CD4-positive, alpha-beta T cell treated with Interleukin-6 at 100 ng/mL for 8 hours (primary cell): ENCODE measurements at places on chromosomes 12 and 14.

GRCh38 chr14:53824061-53824460 is 132.6 kb downstream of the BMP4 start:
- DNase-seq: no peak

DNA sequence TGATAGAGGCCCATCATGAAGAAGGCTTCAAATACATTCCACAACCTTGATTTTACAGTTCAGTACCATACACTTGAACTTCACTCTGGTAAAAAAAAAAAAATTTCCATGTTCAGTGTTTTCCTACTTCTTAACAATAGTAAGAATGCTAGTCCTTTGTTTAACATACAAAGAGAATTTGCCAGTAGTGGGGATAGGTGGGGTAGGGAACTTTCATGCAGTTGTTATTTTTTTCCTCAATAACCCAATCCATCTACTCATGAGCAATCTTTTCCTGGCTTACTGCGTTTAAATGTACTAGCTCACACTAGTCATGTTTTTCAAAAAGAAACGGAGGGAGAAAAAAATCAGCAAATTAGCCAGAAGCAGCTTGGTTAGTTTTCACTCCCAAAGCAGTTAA is 206.1 kb downstream of the PRKD1 start:
- no peak for DNase-seq

DNA sequence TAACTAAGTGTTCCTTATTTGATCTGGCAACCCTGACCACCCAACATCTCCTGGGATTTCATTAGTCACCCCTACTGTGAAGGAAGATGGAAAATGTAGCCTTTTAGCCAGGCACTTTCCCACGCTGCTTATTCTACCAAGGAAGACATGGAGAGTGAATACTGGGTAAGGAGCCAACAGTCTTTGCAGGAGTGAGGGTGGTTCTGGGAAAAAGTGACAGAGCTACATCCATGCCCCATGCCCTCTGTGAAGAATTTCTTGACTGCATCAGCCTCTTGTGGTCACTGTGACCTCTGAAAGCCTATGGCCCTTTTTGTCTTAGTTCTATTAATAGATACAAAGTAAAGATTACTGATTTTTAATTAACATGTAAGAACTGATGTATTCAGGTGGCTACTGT is 196.0 kb upstream of the EEA1 start:
- DNase-seq: no peak

GRCh38 chr12:58896278-58896677 is 24.0 kb downstream of the LRIG3 start:
- no peak for DNase-seq

DNA sequence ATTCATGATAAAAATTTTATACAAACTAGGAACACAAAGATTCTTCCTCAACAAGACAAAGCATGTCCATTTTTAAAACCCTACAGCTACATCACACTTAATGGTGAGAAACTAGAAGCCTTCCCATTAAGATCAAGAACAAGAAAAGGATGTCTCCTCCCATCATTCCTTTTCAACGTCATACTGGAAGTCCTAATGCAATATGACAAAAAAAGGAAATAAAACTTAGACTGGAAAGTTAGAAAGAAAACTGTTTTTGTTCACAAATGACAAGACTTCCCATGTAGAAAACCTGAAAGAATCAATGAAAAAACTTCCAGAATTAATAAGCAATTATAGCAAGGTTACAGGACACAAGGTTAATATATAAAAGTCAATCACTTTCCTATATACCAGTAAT is 82.5 kb downstream of the NUMB start:
- no peak for DNase-seq

DNA sequence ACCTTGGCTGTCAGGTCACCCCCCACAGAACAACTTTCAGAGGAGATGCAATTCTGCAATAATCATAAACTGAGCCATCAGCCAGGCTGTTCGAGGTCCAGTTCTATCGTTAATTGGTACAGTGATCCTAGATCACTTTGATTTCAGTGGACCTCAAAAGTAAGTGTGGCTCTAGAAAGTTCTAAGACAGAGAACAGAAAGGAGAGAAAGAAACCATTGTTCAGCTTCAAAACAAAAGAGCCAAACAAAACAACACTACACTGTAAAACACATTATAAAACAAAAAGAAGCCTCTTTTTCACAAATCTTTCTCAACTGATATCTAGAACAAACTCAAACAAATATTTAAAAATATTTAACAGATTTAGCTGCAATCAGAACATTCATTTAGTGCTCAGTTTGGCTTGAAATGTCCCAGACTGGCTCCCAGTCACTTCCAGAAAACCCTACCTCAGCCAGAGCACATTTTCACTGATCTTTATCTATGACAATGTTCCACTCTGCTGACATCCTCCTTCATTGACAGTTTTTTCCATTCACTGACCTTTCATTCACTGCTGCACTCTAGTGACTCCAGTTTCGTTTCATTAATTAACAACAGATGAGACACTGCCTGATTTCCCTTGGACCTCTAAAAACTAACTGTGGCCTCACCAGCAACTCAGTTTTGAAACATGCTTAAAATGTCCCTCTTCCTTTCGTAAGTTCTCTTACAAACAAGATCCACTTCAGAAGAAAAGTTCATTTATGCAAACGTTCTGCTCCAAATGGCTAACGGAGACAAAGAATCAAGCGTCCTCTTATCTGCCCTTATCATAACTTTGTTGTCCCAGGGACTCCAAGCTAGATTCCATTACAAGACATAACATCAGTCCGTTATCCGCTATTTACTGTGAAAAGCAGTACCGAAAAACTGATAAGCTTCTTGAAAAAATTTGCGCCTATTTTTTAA is 56.8 kb downstream of the DUSP16 start:
- DNase-seq: peak; percentile 20

GRCh38 chr14:67285876-67286452 is 44.7 kb downstream of the PALS1 start:
- DNase-seq: no peak

GRCh38 chr14:102210421-102211042 is 70.8 kb downstream of the WDR20 start:
- no peak for DNase-seq

DNA sequence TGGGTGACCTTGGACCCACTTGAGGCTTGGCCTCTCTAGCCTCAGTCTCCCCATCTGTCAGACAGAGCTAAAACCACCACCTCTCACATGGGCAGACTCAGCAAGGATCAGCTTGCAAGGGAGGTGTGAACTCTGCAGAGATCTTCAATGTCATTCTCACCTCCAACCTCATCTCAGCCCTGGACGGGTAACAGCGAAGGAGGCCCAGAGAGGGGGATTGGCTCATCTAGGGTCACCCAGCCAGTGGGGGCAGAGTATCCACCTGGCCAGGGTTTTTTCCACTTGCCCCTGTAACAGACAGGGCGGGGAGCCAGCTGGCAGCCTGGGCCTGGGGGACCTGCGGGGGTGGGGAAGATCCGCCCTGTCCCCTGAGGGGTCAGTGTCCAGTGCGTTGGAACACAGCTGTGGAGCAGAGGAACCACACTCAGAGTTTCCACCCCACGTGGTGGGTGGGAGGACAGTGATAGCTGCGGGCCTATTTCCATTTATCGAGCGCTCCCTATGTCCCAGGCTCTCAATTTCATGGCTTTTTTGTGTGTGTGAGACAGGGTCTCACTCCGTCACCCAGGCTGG is 27.4 kb downstream of the DTX1 start:
- no peak for DNase-seq

DNA sequence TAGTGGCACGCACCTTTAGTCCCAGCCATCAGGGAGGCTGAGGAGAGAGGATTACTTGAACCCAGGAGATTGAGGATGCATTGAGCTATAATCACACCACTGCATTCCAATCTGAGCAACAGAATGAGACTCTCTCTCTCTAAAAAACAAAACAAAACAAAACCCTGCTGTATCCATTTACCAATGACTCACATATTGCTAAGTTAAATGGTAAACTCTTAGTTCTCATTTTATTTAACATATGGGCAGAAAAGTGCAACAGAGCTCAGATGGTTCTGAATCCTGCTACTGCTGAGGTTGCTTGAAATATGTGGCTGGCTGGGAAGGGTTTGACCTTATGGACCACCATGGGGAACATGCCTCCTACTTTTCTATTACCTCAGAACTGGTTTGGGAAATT is 33.7 kb upstream of the CCNT1 start:
- DNase-seq: no peak

- DNase-seq: no peak
Observed at GRCh38 chr12:233615-233968, 19.6 kb upstream of the SLC6A12 start.

GRCh38 chr14:100075681-100076080 is 10.5 kb downstream of the EVL start:
- no peak for DNase-seq

GRCh38 chr12:104165801-104166200 is 27.8 kb upstream of the NFYB start:
- no peak for DNase-seq

DNA sequence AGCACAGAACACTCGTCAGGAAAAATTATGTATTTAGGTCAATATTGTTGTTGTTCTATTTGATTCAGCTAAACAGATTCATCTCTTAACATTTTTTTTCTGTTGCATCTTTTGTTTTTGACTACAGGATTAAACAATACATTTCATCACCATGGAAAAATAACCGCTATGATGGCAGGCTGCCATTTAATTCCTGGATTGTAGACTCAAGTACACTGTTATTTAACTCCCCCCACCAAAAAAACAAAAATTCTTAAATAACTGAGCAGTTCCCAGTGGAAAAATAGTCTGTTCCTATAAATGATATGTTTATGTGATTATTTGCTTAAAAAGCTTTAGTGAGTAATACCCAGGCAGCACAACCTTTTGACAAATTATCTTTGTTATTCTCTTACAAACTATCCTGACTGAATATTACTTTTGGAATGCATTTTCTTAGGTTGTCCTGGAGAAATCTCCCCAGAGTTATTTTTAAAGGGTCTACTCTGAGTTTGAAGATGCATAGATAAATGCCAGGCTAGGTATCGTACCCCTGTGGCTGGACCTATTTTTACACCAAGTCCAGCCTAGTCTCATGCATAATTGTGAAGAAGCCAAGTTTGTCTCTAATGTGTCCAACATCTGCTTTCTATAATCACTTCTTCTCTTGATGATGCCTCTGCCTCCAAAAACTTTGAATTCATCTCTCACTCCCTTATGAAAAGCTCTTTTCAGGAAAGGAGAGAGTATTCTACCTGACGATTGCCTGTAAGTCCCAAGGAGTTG is 3.7 kb downstream of the KERA start:
- no peak for DNase-seq
